ENCODE measurements at places on chromosomes 3 and 15.

DNA sequence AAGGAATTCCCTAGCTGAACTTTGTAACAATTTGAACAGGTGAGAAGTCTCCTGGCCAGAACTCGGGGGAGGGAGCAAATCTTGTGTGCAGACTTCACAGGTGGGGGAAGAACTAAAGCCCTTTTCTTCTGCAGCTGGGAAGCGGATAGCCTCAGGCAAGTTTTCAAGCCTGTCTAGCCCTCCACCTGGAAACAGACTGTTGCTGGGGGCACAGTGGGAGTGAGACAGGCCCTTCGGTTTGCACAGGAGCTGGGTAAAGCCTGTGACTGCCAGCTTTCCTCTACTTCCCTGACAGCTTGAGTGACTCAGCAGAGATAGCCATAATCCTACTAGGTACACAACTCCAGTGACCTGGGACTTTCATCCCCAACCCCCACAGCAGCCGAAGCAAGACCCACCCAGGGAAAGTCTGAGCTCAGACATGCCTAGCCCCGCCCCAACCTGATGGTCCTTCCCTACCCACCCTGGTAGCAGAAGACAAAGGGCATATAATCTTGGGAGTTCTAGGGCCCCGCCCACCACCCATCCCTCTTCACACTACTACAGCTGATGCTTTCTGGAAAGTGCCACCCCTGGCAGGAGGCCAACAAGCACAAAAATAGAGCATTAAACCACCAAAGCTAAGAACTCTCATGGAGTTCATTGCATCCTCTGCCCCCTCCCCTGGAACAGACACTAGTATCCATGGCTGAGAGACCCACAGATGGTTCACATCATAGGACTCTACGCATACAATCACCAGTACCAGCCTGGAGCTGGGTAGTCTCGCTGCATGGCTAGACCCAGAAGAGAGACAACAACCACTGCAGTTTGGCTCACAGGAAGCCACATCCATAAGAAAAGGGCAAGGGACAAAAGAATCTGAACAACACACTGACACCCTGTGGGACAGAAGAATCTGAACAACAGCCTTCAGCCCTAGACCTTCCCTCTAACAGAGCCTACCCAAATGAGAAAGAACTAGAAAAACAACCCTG lies 479.0 kb downstream of the RAP2B start:
- no peak for DNase-seq

- no peak for DNase-seq
Observed at GRCh38 chr3:85785766-85786165, 827.0 kb downstream of the CADM2 start.

DNA sequence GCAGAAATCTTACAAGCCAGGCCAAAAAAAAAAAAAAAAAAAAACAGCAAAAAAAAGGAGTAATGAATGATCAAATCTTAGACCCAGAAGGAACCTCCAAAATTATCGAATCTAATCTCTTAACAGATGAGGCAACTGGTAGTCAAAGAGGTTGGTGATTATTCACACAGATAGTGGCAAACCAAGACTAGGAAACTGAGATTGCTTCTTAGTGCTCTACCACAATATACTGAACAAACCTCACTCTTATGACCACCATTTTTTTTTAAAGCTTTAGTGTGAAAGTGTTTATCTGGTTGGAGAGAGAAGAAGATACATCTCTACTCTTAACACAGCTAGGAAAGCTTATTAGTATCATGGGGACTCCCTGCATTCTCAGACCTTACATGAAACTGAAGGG lies 17.3 kb downstream of the ATOSA start:
- DNase-seq = no peak

DNA sequence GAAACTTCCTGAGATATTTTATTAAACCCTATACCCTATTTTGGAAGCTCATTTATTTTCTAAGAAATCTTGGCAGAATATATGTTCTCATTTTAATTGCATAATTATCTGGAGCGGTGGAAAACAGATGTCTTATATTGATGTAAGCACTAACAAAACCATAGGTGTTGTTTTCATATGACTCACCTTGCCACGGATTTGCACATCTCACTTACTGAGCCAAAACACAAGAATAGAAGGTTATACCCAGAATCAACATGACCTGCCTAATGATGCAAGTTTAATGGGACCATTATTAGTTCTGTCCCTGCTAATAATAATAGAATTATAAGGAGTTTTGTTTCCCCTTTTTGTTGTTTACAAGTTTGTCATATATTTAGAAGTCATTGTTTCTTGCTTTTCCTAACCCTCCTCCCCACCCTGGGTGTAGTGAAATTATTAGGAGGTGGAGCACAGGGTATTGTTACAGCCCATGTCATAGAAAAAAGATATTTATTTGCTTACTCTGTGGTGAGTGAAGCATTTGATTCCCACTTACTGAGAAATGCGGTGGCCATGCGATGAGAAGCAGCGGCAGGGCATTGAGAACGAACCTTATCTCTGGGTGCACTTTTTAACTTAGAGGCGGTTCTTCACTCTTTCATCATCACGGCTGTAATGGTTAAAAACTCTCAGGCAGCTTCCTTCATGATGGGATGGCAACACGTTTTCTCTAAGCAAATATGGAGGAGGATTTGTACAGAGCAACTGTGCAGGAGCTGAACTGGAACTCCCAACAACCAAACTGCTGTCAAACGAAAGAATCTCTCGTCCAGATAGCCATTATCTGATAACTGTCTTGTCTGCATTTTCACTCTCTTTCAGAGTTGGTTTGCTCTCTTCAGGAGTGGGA lies 521 bp downstream of the IL5RA start:
- DNase-seq = no peak

GRCh38 chr15:62752657-62753517 lies 289.7 kb upstream of the TPM1 start:
- DNase-seq = no peak

DNA sequence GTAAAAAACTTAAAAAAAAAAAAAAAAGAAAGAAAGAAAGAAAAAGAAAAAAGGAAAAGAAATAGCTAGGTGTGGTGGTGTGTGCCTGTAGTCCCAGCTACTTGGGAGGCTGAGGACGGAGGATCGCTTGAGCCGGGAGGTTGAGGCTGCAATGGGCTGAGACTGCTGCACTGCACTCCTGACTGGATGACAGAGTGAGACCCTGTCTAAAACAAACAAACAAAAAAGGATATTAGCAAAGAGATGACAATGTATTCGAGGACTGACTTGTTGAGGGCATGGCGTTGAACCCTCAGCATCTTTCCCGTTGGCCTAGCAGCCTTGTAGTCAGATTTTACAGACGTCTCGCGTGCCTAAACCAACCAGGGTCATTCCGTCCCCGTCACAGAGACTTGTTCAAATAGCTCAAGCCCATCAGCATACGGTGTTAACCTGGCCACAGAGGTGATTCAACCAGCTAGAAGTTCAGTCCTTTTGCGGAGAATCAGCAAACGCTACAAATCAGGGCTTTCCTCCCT lies 528 bp upstream of the NIT2 start:
- no peak for DNase-seq
